Testis (tissue), 5 donors: ENCODE measurements at places on chromosomes 5 and 9. TPM values are rescaled to one million over a fixed set of nuclear protein-coding genes. Genes with fewer than 3 reads are reported as not detected.

SHISAL2B gene
- 1.0 TPM for total RNA-seq

GRCh38 chr5:133425222-133425621 is 187.1 kb downstream of the FSTL4 start:
- no peak overlapping the region for H3K4me3 ChIP-seq
- H3K27me3 ChIP-seq, result no peaks in the 10 kb centered on the region
- no peak for DNase-seq
- no peaks in the 10 kb centered on the region for H3K36me3 ChIP-seq
- H3K27ac ChIP-seq, result no peak overlapping the region

GPR21 gene
- total RNA-seq, result 6.7 TPM

C9orf43 gene
- total RNA-seq, result 71.3 TPM

DNA sequence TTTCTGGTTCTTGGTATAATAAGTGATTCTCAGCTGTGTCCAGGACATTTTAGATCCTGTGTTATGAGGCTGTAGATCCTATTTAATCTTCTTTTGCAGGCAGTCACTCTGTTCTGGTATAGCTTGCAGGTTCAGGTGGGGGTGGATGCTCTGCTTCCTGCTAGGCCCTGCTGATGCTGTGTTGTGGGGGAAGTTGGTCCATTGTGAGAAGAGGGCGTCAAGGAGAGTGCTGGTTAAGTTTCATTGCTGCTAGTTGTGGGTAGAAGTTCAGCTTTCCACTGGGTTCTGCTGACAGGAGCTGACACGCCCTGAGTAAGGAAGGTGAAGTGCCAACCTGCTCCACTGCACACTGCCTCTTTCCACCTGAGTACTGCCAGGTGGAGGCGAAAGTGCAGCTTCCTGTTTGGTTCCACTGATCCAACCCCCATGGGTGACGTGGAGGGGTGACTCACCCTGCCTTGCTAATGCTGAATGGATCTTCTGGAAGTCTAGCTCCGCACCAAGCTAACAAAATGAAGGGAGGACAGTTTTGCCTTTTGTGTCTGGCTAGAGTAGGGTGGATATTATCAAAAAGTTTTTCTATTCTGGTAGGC is 16.3 kb downstream of the NMRK1 start:
- H3K36me3 ChIP-seq, result no peaks in the 10 kb centered on the region
- no peak for DNase-seq
- H3K27ac ChIP-seq, result no peak overlapping the region
- no peak overlapping the region for H3K4me3 ChIP-seq
- no peaks in the 10 kb centered on the region for H3K4me1 ChIP-seq
- no peaks in the 10 kb centered on the region for H3K27me3 ChIP-seq

DNA sequence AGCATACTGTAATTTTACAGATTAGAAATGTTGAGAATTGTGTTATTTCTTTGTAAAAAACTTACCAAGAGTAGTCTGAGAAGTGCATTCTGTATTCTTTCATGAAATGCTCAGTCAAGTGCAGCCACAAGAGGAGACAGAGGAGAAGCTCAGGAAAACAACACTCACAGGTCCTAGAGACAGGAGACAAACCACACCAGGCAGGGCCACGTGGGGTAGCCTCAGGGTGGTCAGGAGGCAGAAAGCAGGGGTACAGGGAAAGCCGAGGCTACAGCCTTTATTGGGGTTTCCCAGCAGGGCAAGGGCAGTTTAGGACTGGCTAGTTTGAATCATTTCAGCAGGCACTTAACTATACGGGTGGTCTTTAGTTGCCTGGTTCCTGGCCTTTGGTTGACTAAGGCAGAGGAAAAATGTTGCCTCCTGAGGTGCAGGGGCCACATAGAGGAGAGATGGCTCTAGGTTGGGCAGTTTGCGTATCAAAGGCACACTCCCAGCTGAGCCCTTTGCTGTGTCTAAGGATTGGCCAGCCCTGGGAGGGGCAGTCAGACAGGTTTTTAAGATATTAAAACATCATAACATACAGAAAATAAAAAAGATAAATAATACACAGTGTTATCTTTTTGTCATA is 230.9 kb upstream of the ANKRD55 start:
- DNase-seq, result no peak
- no peak overlapping the region for H3K27ac ChIP-seq

GRCh38 chr9:93670208-93671019 is 94.0 kb downstream of the PHF2 start:
- no peak overlapping the region for H3K4me3 ChIP-seq
- no peak overlapping the region for H3K27ac ChIP-seq
- no peaks in the 10 kb centered on the region for H3K4me1 ChIP-seq
- no peaks in the 10 kb centered on the region for H3K27me3 ChIP-seq
- H3K36me3 ChIP-seq, result no peaks in the 10 kb centered on the region

GRCh38 chr9:2384741-2385140 is 236.8 kb upstream of the VLDLR start:
- no peak overlapping the region for H3K27ac ChIP-seq
- no peak overlapping the region for H3K4me3 ChIP-seq
- no peaks in the 10 kb centered on the region for H3K4me1 ChIP-seq
- H3K36me3 ChIP-seq, result no peaks in the 10 kb centered on the region
- DNase-seq, result no peak

GRCh38 chr5:176596069-176596644 is 13.8 kb downstream of the GPRIN1 start:
- H3K36me3 ChIP-seq, result no peaks in the 10 kb centered on the region
- no peak overlapping the region for H3K27ac ChIP-seq
- H3K27me3 ChIP-seq, result no peaks in the 10 kb centered on the region
- H3K4me3 ChIP-seq, result peak overlapping the region; percentile 41

TAS2R1 gene
- total RNA-seq, result 0.50 TPM

- no peak overlapping the region for H3K4me3 ChIP-seq
- no peaks in the 10 kb centered on the region for H3K4me1 ChIP-seq
- no peak for DNase-seq
- no peaks in the 10 kb centered on the region for H3K36me3 ChIP-seq
- no peak overlapping the region for H3K27ac ChIP-seq
These were observed 13.1 kb downstream of the PALM2AKAP2 start for GRCh38 chr9:109792951-109793546.

DNA sequence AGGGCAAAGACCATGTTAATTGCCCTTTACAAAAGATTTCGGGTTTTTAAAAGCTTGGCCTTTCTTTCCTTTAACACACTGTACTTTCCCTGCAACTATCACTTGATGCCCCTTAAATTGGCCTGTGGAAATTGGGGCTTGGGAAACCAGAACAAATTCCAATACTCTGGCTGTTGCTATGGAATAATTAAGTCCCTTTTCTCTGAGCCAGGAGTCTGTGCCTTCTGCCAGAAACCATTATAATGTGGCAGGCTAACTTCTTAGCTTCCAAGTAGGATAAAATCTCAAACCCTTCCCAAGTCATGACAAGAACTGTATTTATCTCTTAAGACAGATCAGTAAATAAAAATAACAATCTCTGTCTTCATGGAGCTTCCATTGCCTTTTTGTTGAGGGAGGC is 1.1 kb upstream of the SPINK1 start:
- no peaks in the 10 kb centered on the region for H3K4me1 ChIP-seq
- H3K4me3 ChIP-seq, result no peak overlapping the region
- no peaks in the 10 kb centered on the region for H3K36me3 ChIP-seq
- H3K27me3 ChIP-seq, result no peaks in the 10 kb centered on the region
